ENCODE measurements at places on chromosomes 5 and 9.

DNA sequence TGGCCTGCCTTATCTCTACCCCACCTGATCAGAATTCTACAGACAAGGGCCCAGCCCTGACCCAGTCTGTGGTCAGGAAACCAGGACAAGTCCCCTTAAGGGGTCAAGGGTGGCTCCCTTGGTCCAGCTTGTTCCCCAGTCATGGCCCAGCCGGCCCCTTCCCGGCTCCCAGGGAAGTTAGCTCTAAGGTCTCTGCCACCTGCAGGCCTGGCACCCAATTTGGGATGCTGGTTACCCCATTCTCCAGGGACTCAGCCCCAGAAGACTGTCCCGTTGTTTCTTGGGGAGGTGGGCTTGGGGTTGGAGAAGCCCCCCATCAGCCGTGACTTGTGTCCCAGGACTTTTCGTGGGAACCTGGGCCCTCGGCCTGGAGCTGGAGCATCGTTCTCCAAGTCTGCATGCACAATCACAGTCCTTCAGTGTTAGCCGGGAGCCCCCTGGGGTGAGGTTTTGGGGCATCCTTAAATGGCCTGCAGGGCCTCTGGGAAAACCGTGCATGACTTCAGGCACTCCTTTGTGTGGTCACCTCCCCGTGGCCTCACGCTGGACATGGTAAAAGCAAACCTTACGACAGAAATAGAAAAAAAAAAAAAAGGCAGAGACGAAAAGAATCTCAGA is 150.8 kb upstream of the PHYKPL start:
- no peak for DNase-seq

GRCh38 chr9:27864644-27865438 is 291.6 kb upstream of the C9orf72 start:
- no peak for DNase-seq

DNA sequence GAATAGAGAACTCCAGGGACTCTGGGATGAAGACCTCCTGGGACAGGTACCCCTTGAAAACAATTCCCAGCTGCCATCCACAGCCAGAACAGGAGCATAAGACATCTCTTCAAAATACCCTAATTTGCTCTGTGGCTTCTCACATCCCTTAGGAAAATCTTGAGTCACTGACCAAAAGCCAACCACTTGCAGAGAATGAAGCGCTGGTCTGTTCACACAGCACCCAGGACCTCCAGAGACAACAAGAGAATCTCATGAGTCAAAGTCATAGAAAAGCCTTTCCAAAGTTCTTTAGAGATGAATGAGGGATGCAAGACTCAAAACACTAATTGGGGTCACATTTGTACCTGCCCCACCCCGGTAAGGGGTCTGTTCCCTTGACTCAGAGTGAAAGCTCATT is 210.6 kb downstream of the SEMA5A start:
- no peak for DNase-seq

DNA sequence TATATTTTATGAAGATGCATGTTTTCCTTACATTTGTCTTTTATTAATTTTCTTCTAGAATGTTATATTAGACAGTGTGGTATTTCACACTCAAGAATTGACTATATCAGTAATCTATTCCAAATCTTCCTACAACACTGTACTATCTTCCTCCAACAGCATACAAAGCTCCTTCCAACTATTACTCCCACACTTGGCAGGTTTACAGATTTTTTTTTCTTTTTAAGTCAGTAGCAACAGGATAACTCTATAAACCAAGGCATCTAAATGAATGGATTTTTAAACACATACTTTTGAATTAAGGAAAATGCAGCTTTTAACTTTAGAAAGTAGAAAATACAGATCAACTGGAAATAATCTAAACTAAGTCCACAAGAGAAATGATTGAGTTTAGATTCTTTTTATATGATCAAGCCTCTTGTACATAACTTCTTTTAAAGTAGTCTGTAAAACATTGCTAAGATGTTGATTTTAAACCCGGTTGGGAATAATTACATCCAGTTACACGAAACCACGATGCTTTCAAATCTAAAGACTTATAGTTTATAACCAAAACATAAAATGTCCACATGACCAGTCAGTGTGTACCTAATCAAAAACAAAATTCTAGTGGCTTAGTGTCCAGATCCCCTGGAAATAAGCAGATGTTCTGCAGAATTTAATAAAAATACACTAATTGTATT is 281.6 kb downstream of the ADAMTS6 start:
- no peak for DNase-seq

GRCh38 chr5:124651663-124652513 is 94.6 kb downstream of the ZNF608 start:
- DNase-seq, result no peak

DNA sequence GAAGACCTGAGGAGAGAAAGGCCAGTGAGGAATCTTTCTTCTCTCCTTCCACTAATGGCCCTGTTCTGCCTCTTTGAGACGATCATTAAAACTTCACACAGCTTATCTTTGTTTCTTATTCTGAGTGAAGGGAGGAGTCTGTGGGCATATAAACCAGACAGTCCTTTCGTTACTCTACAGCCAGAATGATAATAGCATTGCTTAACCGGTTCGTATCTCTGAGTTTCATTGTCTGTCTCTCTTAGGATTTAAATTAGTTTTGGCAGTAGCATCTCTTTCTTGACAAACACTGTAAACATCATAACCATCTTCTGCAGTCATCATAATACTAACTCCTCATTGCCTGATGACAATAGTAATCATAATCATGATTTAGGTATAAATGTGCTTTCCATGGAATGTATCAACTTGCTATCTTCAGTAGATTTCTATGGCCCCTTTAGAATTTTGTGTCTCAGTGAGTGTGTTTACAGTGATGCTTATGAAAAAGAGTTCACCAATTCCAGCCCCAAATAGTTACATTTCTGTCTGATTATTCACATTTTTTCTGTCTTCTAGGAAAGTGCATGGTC is 618.8 kb upstream of the KLF4 start:
- DNase-seq, result no peak

DNA sequence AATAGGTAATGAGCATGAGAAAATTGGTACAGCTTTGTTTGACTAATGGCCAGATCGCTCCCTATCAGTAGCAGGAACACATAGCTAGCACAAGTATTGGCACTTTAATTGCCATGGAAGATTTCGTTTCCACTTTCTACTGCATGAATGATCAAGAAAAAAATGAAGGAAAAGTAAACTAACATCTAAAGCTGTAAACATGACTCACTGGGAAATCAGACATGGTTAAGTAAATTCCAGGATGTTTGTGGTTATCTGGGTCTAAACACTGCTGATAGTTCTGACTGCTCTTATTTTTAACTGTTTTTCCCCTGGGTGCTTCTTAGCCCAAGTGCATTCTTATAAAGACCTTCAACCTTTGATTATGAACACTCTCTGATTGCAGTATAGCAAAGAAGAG is 388.9 kb downstream of the NR2F1-AS1 start:
- no peak for DNase-seq

- DNase-seq, result no peak
Observed at GRCh38 chr9:125404733-125405132, 143.1 kb downstream of the GAPVD1 start.

- no peak for DNase-seq
Observed at GRCh38 chr5:175700991-175701390, 43.1 kb downstream of the HRH2 start.

DNA sequence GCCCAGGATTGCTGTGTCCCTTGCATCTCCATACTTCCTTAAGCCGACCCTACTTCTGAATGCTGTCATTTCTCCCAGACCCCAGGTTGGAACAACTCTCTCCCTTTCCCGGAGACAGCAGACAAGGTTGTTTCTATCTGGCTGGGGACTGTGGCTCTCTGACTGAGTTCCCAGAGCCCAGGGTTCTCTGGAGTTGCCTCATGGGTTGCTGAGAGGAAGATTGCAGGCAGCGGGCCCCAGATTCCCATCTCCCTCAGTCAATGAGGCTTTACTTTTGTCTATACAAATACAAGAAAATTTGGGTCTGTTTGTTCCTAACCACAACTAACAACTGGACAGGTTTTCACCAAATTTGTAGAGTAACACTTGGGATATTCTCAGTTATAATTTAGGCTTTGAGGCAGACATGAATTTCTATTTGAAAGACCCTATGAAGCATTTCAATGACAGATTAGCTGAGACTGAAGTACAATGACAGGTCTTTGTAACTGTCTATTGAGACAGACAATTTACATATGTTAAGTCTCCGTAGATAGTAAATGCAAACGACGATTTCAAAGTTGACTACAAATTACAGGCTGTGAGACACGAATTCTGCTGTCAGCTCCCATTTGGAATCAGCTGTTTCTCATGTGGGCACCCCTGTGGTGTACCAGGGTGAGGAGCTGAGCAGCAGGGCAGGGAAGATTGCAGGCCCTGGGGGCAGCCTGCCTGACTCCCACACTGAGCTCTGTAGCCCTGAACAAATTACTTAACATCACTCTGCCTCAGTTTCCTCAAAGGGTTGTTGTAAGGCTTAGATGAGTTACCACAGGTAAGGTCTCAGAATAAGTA is 107.5 kb downstream of the ATP10B start:
- no peak for DNase-seq

- no peak for DNase-seq
Observed at GRCh38 chr5:154590093-154590724, 112.2 kb upstream of the HAND1 start.

DNA sequence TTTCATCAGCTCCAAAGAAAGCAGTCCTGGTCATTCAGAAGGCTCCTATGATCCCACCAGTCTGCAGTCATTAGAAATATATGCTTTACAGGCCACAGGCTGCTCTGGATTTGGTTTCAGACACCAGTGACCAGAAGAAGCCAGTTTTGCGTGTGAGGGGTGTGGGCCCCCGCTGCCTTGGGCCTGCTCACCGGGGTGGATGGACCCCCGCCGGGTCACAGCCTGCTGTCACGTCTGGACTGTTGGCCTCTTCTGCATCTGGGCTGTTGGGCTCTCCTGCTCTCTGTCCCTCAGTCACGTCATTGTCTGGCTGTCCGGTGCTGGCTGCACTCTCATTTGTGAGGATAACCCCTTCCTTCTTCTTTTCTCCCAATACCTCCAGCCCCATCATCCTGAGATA is 33.1 kb downstream of the NSUN2 start:
- no peak for DNase-seq

DNA sequence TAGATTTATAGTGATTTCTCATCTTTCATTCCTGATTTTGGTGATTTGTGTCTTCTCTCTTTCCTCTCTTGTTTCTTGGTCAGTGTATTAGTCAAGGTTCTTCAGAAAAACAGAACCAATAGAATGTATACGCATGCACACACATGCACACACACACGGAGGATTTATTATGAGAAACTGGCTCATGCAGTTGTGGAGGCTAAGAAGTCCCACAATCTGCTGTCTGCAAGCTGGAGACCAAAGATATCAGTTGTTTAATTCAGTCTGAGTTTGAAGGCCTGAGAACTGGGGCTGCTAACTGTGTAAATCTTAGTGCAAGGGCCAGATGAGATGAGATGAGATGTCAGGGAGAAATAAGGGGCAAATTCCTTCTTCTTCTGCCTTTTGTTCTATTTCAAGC is 5.7 kb upstream of the RPS23 start:
- no peak for DNase-seq

- no peak for DNase-seq
Observed at GRCh38 chr5:34656700-34657273, 659 bp downstream of the RAI14 start.

DNA sequence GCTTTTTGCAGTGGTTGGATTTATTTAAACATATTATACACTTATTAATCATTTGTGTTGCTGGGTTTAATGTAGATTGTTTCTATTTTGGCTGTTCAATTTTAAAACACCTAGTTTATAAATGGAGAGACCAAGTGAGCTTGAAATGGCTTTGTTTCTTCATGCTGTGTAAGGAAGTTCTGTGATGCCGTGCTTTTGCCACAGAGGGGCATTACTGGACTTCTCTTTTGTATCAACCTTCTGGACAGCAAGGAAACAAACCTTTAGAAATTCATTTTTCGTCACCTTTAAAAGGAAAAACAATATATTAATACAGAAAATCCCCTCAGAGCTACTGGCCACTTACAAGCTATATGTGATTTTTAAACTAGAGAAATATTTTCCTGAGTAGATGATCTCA is 81.9 kb downstream of the DMRTA1 start:
- DNase-seq, result no peak

- no peak for DNase-seq
Observed at GRCh38 chr9:72871685-72872084, 81.2 kb downstream of the ALDH1A1 start.

GRCh38 chr9:981491-981898 is 5.0 kb downstream of the DMRT3 start:
- no peak for DNase-seq

GRCh38 chr5:96687812-96688453 is 25.8 kb downstream of the CAST start:
- no peak for DNase-seq

GRCh38 chr5:149387982-149388381 is 8.9 kb upstream of the IL17B start:
- no peak for DNase-seq

GRCh38 chr5:73488806-73489205 is 9.4 kb upstream of the BTF3 start:
- no peak for DNase-seq

DNA sequence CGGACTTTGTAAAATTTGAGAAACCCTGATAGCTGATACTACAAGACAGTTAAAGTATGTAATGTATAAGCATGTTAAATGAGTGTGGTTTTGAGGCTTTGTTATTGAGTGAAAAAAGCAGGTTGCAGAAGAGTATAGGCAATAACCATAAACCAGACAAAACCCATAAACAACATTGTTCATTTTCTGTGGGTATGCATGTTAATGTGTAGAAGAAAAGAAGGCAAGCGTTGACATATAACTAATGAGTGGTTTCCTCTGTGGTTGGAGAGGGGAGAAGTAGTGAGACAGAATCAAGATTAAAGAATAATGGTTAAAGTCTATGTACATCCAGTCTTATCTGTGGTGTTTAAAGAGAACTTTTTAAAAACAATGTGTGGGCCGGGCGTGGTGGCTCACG is 26.2 kb downstream of the RAD23B start:
- no peak for DNase-seq

DNA sequence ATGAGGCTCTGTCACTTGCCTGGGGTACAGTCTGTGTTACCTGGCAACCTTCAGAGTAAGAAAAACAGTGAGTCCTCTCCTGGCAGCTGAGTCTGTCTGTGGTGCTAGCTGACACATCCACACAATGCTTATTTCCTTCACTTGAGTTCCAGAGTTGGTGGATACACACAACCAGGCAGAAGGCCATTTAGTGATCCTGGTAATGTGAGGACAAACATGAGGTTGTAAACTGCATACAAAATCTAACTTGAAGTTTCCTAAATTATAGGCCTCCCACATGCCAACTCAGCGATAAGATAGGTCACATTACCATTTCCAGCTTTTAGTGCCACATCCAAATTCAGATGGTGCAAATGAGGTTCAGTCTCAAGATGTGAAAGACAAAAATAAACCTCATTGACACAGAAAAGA is 125.5 kb downstream of the DCP2 start:
- DNase-seq, result no peak

DNA sequence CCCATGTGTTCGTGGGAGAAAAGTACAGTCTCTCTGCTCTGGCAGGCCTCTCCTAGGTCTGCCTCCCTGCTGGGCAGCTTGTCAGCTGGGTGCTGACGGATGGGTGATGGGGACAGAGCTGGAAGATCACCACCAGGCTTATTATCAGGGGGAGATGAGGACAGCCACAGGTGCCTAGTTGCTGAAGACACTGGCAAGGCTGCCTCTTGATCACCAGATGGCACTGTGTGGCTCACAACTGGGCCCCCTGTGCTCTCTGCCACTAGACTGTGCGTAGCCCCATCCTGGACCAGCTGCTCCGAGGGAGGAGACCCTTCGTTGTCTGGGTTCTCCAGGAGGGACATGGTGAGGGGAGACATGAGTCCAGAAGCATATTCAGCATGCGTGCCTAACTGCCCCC is 73.0 kb downstream of the KIF24 start:
- DNase-seq, result no peak

Data from stimulated activated CD4-positive, alpha-beta T cell treated with anti-CD3 and anti-CD28 coated beads, Interleukin-1b, Interleukin-23, amount 100 ng/mL, for 24 hours (primary cell).